ENCODE measurements at places on chromosomes 7 and 10.

GRCh38 chr7:25521236-25521635 lies 292.9 kb upstream of the NPVF start:
- DNase-seq = no peak

DNA sequence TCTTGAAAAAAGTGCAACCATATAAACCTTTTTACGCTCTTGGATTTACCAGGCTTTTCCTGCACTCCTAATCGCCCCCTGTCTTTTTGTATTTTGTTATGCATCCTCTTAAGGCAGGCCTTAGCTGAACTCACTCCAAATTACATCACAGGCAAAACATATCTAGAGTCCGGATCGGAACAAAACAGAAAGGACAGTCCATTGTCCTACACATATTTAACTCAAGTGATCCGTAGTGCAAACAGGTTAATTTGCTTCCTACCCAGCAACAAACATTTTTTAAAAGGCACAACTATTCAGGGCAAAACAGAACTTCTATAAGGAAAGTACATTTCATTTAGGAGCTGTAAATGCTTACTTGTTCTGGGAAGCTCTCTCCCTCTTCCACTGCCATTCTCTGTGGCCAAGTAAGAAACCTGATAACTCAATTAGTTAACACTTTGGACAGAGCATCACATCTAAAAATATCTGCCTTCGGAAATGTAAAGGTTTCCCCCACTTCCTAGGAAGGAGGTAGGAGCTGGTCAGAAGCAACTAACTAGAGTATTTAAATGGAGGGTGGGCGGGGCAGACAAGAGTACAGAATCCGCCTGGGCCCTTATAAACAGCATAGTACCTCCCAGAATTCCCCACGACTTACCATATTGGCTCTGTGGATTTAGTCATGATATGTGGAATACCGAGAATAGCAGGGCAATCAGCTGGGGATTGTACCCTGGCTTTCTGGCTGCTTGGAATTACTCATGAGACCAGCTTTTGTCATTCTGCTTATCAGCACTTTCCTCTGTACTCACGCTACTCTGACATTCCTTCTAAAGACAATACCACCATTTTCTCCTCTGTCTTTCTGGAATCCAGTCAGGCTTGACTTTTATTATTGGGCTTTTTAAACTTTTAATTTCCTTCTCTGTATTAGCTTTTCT lies 89.5 kb downstream of the ANK3 start:
- no peak for DNase-seq

- no peak for DNase-seq
These were observed 17.4 kb downstream of the SLC13A4 start for GRCh38 chr7:135710417-135711138.

DNA sequence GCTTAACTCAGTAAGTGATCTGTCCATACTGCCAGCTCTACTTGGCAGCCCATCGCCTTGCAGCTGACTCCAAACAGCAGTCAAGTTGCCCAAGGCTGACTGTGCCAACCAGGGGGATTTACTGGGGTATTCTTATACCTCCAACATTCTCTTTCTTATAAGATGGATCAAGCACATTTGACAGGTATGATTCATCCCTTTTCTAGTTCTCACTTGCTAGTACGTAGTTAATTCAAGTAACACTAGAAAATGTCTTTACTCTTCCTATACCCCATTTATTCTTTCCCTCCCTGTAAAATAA lies 77.0 kb downstream of the SLC25A13 start:
- no peak for DNase-seq

GRCh38 chr7:7127773-7128172 lies 54.6 kb upstream of the C1GALT1 start:
- DNase-seq = no peak

GRCh38 chr7:27297356-27297755 lies 54.8 kb downstream of the EVX1 start:
- no peak for DNase-seq

GRCh38 chr10:59898125-59898835 lies 8.1 kb downstream of the CCDC6 start:
- no peak for DNase-seq
